Bronchial epithelial cell (primary cell): ENCODE measurements at places on chromosomes 5 and 9.

- no peak for DNase-seq
Measured at GRCh38 chr5:56154732-56155484, 78.2 kb downstream of the ANKRD55 start.

GRCh38 chr5:179153921-179154345 is 93.8 kb downstream of the ZNF354C start:
- DNase-seq, result no peak

- no peak for DNase-seq
Measured at GRCh38 chr5:27475063-27475462, 436.7 kb upstream of the CDH9 start.

DNA sequence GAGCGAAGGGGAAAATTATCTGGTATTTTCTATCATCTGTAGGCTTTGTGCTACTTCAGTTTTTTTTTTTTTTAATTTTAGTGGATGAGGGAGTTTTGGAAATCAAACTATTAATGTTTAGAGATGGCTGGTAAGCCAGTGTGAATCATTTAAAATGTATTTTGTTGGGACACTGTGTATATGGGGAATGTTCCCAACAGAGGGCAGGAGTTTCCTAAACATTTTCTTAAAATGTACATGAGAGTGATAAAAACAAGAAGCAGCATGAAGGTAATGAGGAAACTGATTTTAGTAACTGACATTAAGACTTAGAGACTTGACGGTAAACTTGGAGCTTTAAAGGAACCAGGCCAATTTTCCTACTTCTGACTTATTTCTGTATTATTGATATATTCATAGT is 68.2 kb upstream of the ITGA2 start:
- DNase-seq, result peak; percentile 31

DNA sequence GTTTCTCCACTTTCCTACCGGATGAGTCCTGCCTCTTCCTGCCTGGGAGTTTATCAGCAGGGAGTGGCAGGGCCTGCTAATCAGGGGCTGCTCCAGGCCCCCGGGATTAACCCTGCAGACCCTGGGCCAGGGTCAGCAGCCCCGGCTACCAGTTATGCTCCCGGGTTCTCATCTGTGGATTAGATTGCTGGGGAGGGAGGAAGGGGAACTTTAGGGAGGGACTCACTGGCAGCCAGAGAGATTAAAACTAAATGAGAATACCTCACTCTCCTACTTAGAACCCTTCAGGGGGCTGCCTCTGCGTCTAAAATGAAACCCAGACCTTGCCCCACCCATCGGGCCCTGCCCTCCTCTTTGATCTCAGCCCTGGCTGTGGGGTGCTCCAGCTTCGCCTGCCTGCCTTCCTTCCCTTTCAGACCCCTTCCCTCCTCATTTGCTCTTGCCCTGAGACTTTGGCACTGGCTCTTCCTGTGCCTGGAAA is 130.5 kb upstream of the HAND1 start:
- DNase-seq, result no peak

DNA sequence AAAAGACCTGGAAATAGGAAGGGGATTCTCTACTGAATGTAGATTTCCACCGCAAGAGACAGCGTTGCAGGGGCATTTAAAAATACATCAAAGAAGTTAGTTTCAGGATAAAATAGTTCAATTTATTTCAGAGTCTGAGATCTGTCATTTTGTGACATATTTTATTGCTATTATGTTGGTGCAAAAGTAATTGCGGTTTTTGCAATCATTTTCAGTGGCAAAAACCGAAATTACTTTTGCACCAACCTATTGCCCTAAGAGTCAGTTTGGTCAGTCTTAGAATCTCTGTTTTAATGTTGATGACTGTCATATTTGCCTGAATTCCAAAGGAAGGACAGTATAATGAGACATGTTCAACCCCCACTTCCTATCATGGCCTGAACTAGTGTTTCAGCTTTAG is 219.5 kb upstream of the CDH10 start:
- no peak for DNase-seq

DNA sequence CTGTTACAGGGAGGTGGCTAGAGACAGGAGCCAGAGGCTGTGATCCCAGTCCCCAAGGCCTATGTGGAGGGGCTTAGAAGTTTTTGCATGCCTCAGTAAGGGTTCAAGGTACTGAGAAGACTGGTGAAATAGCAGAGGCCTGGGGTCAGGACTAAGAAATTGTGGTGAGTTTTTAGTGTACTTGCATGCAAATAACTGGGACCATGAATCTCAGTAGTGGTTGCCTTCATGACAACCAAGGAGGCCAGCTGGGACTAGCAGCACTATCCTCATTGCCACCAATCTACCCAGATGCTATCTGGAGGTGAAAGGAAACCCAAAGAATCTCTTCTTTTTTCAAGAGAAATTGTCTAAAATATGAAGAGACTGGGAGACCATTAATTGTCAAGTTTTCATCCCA is 395.1 kb downstream of the CETN3 start:
- DNase-seq, result no peak
